ENCODE measurements at places on chromosomes 7 and 10. TPM values are rescaled to one million over a fixed set of nuclear protein-coding genes. Genes with fewer than 3 reads are reported as not detected.

VWA2 gene
- not detected for total RNA-seq

TRIM50 gene
- not detected for total RNA-seq

SLC26A3 gene
- total RNA-seq = not detected

GPR37 gene
- 4.7 TPM for total RNA-seq

ENKUR gene
- 0.18 TPM for total RNA-seq

GTF2I gene
- total RNA-seq = 81.4 TPM

FGFR2 gene
- total RNA-seq = 0.09 TPM

DNAJC9 gene
- 28.2 TPM for total RNA-seq

FLNC gene
- total RNA-seq = 152 TPM

EMX2 gene
- total RNA-seq = under 0.01 TPM

GNAI1 gene
- 21.4 TPM for total RNA-seq

ZSWIM8 gene
- 49.1 TPM for total RNA-seq

HTR5A gene
- not detected for total RNA-seq

PBLD gene
- total RNA-seq = 1.6 TPM

EFCAB10 gene
- under 0.01 TPM for total RNA-seq

TMEM176B gene
- total RNA-seq = 0.09 TPM

AASS gene
- total RNA-seq = 42.1 TPM

AKR1B15 gene
- total RNA-seq = not detected

MARVELD1 gene
- 11.2 TPM for total RNA-seq

SEMA4G gene
- 0.94 TPM for total RNA-seq

LIPK gene
- not detected for total RNA-seq

OR6B1 gene
- total RNA-seq = not detected

MMP21 gene
- total RNA-seq = under 0.01 TPM

RBP4 gene
- total RNA-seq = not detected

Data from endothelial cell of coronary artery (primary cell).